ENCODE measurements at places on chromosomes 1 and 21.

DNA sequence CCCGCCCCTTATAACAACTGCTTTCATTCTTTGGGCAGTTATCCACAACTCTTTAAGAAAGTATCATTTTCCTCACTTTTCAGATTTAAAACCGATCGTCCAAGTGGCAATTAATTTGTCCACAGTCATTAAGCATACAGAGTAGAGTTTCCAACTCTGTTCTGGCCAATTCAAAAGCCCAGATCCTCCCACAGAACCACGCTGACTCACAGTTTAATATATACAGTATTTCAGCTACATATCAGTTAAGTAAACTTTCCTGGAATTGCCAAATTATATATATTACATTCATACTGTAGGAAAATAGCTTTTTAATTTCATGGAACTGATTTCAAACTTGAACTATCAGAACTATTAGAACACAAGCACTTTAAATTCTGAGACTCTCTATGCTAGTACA, 163.8 kb upstream of the ESRRG start:
- DNase-seq, result no peak

DNA sequence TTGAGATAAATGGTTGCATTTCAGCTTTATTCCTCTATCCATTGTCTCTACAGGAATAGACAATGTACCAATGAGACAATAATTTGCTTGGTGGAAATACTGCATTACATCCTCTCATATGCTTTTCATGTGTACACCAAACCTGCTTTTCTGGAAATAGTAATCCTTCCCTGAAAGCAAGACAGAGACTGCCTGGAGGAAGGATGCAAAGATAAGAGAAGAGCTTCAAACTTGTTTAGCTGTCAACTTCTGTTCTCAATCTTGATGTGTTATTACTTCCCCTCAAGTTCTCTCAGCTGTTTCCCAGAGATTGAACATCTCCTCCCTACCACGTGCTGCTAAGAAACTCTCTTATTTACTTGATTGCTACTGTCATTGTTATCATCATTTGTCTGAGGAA, 1125.4 kb upstream of the TMPRSS15 start:
- no peak for DNase-seq

GRCh38 chr21:44603109-44603875, 2.9 kb downstream of the KRTAP10-7 start:
- no peak for DNase-seq

DNA sequence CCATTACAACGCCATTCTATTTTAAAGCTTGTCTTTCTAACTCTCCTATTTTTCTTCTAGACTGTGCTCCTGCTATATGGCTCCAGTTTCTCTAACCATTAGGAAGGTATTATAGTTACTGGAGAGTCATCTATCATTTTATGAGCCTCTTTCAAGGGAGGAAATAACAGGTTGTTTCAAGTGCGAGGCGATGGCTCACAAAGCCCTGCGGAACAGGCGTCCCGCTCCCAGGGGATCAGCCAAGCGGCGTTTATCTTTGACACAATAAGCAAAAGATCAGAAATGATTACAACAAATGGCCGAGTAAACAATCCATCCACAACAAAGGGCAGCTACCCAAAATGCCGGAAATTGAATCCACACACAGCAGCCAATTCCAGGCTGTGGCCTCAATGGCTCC, 249.5 kb upstream of the POU3F1 start:
- DNase-seq, result peak; percentile 94

- DNase-seq, result no peak
Measured at GRCh38 chr1:172382406-172382805, 38.1 kb upstream of the C1orf105 start.

Data from NCI-H1417 (cell line).